Activated T-helper 1 cell treated with anti-CD3 and anti-CD28 coated beads, Interleukin-2, amount 50 U/mL, for 16 hours (primary cell): ENCODE measurements at places on chromosomes 6 and 20.
A peak's percentile ranks its signal among the peaks of the same experiment; 100 is the strongest.

- DNase-seq, result peak; percentile 33
Observed at GRCh38 chr20:36591854-36592641, 13.5 kb upstream of the RAB5IF start.

- no peak for DNase-seq
Observed at GRCh38 chr20:1718604-1719384, 61.2 kb upstream of the SIRPG start.

DNA sequence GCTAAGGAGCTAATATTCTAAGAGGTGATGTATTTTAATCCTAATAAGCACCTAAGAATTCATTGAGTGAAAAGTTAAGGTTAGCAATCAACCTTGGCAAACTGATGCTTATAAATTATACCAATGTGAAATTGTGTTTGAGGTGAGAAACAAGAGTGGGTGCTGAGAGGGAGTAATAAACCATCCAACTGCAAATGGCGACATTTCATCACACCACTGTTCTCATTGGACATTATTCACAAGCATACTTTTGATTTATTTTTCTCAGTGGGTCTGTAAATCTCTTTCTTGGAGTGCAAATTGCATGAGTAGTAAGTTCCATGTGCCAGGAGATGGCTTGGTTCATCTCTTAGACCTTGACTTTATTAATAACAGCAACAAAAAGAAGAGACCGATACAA, 71.5 kb downstream of the BMP6 start:
- no peak for DNase-seq

DNA sequence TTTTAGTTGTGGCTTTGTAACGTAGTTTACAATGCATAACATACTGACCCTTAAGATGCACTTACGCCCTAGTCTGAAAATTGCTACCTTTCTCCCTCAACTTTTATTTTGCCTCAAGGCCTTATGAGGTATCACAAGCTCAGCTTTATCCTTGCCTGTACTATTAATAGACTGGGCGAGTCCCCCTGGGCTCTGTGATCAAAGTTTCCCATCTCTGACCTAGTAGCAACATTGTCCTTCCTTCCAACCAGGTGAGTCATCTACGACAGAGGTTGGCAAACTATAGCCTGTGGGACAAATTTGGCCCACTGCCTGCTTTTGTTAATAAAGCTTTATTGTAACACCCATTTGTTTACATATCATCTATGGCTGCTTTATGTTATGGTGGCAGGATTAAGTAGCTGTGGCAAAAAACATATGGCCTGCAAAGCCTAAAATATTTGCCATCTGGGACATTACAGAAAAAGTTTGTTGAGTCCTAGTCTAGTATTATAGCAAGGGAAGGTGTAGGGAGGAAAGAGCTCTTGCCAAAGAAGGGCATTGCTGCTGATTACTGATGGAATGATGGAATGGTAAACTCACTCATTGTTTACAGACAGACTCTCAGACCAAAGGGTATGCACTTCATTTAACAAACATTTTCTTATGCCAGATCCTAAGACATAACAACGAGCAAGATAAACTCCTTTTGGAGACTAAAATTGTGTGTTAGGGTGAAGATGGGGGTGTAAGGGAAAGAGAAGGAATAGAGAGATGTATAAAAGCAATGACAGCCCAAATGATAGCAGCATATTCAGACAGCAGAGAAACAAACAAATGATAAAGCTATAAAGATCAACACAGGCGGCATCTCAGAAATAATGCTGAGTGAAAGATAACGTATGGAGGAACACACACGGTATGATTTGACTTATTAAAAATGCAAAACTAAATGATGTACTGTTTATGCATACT, 74.2 kb downstream of the SLC22A23 start:
- no peak for DNase-seq

GRCh38 chr6:15026832-15027231, 219.0 kb upstream of the JARID2 start:
- no peak for DNase-seq

- no peak for DNase-seq
Observed at GRCh38 chr20:61555566-61555965, 303.5 kb downstream of the CDH4 start.
